Occipital lobe (tissue), 3 donors: ENCODE measurements at places on chromosomes 2 and 18.

GRCh38 chr18:3713166-3713565 is 263.2 kb downstream of the TGIF1 start:
- no peak for DNase-seq

GRCh38 chr2:12716282-12717190 is at the start of gene TRIB2:
Gene TRIB2, plus strand, starts transcription at chr2:12716936. Its CDS starts 1,372 bp downstream, at chr2:12718308.
- DNase-seq = peak; percentile 88

DNA sequence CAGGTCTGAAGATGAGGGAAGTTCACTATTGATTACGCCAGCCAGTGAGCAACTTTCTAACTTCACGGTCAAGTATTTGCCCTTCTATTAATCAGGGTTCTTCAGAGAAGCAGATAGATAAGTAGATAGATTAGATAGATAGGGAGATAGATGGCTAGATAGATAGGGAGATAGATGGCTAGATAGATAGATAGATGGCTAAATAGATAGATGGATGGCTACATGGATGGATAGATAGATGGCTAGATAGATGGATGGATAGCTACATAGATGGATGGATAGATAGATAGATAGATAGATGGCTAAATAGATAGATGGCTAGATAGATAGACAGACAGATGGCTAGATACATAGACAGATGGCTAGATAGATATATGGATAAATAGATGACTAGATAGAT is 4.8 kb upstream of the INPP5D start:
- DNase-seq = no peak

- DNase-seq = no peak
These were observed 63.4 kb upstream of the L3MBTL4 start for GRCh38 chr18:6478121-6478520.

DNA sequence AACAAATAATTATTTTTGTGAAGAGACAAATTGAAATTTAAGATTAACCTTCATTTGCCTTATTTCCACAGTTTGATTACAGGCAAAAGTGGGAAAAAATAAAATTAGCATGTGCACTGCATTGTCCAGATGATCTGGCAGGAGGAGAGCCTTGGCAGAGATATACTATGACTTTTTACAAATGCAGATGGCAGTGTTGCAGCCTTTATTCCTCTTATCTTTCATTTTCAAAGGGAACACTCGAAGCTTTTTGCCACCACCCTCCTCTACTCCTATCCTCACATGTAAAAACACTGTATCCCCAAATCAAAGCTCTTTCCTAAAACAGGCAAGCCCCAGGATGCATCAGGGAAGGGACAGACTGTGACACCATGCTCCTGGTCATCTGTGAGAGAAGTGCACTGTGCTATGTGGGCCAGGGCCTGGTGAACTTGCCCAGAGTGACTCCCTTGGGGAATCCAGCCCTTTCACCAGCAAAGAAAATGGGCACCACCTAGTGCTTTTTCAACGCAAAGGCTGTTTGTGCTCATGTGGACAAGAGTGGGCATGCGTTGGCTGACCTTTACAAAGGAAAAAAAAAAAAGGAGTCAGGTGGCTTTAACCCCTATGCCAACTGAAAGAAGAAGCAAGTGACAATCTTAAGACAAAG is 74.7 kb upstream of the ETAA1 start:
- no peak for DNase-seq

DNA sequence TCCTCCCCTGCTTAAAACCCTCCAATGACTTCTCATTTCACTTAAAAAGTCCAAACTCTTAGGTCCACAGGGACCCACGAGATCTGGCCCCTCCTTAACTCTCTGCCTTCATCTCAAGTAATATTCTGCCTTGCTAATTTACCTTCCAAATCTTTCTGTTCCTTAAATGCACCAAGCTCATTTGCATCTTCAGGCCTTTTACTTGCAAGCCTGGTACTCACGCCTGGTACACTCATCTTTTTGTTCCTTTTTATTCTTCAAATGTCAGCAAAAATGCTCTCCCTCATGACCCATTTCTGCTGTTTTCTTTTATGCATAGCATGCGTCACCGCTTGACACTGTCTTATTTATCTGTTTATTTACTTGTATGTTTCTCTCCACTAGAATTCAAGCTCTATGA is 2.7 kb upstream of the WIPF1 start:
- DNase-seq = no peak

GRCh38 chr2:216620786-216621185 is 12.4 kb upstream of the IGFBP2 start:
- no peak for DNase-seq

DNA sequence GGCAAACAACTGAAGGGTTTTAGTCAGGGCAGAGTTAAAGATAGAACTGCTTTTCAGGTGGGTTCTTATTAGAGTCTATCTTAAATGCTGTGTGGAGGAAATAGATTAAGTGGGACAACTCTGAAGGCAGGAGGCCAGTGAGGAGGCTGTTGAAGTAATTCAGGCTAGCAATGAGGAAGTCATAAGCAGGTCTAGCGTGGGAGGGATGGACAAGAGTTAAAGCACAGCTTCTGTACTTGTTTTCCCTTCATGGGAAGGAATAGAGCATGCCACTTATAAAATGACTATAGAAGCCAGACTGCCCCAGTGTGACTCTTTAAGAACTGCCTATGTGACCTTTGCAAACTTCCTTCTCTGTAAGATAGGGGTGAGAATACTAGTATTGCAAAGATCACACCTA is 202.0 kb upstream of the LRRTM1 start:
- no peak for DNase-seq

DNA sequence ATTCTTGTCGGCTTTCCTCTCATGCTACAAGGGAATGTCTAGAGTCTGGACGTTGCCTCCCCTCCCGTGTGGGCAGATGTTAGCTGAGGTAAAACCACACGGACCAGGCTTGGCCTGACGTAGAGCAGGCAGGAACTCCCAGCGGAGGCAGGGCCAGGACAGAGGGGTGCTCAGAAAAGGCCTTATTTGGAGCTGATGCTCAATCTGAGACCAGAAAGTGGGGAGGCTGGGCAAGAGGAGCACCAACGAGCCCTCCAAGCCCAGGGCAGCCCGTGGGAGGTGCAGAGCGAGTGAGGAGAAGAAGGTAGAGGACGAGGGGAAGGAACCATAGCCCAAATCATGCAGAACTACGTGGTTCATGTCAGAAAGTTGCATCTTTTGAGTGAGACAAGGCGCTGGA is 9.0 kb downstream of the TEX51 start:
- DNase-seq = no peak

DNA sequence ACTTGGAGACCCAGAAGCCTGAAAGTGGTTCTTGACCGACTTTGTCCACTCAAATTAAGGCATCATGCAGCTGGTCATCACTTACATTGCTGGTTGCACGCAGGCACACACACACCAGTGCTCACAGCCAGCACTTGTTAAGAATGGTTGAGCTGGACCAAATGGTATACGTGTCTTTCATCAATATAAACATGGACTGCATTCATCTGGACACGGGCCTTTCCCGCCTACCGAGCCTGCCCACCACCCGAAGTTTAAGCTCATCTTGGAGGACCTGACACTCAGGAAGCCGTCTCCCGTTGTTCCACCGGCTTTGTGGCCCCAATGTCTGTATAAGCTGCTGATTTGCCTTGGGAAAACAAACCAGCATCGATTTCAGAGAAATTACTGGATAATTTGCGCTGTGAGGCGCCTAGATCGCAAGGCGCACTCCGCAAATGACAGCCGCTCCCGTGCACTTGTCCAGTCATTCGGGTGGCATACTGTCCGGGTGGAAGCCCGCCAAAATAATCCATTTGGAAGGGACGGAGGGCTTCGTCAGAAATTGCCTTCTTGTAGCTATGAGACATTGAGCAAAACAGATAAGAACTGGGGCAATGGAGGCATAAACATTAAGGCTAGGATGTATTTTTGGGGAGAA is 40.1 kb upstream of the AKAIN1 start:
- DNase-seq = no peak

- peak; percentile 2 for DNase-seq
These were observed 1097.9 kb upstream of the CNTNAP5 start for GRCh38 chr2:122927197-122927596.

DNA sequence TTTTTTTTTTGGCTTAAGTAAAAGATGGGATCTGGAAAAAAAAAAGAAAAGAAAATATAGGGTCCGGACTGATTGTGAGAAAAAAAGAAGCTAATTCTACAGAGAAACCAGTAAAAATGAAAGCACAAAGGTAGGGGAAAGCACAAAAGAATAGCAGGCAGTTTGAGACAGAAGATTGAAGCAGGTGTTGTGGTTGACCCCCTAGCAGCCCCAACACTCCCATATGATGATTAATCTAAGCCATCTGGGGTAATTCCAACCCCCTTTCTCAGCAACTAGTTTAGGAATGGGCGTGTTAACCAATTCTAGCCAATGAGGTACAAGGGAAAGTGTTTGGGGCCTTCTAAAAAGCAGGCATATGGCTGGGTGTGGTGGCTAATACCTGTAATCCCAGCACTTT is 77.0 kb downstream of the MBD2 start:
- DNase-seq = no peak

DNA sequence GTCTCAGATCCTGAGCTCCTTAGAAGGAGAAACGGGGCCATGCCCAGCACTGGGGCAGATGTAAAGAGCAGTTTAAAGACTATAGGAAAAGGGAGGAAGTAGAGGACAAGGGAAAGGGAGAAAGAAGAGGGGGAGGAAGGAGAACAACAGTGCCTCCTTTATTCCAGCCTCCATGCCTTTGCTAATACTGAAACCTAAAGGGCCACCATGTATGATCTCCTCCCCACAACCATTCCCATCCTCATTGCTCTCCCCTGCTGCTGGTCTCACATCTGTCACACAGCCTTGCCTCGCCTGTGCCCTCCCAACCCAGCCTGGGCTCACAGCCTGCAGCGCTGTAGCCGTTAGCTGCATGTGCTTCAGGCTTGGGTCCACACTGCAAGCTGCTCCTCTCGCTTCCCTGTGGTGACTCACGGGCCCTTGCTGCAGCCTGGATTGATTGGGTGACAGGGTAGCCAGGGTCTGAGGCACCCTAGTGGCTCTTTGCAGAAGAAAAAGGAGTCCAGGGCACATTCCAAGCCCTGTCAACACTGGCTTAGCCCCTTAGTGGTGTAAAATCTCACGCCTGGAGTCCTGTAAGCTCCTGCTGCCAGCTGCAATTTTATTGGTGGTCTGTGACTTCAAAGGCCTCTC is 281.9 kb downstream of the SRBD1 start:
- no peak for DNase-seq

GRCh38 chr2:70771446-70771845 is 3.4 kb upstream of the ADD2 start:
- no peak for DNase-seq

GRCh38 chr2:224404796-224405195 is 2.9 kb upstream of the FAM124B start:
- DNase-seq = no peak

DNA sequence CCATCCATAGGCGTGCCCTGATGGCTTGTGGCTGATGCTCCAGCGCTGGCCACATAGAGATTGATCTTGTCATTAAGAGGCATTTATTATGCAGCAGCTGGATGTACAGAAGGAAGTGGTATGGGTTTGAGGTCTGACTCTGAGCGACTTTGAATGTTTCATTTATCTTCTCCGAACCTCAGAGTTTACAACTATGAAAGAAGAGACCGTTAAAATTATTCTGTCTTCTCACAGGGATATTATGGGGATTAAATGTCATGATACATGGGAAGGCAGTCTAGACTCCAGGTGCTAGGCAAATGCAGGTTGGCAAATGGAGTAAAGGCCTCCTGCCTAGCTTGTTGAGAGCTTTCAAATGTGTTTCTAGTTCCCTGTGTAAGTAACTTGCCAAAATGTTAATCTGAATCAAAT is 30.3 kb downstream of the MOGAT1 start:
- DNase-seq = no peak

GRCh38 chr2:191421950-191422349 is 176.7 kb downstream of the MYO1B start:
- no peak for DNase-seq

GRCh38 chr2:142961202-142961601 is 83.7 kb downstream of the KYNU start:
- DNase-seq = no peak

DNA sequence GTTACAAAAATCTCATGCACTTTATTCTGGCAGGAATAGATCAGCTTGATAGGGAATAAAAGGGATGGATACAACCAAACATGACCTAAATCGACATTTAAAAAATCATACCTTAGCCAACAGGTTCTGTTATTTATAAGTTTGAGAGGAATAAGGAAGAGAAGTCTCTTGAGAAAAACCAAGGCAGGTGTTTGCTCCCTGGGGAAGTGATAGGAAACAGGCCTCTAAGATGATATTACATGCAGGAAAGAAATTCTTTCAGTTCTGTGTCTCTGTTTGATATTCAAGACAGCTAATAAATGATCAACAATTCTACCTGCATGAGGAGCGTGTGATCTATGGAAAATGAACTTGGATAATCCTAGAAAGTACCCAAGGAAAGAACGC is 184.8 kb upstream of the ZEB2 start:
- no peak for DNase-seq

DNA sequence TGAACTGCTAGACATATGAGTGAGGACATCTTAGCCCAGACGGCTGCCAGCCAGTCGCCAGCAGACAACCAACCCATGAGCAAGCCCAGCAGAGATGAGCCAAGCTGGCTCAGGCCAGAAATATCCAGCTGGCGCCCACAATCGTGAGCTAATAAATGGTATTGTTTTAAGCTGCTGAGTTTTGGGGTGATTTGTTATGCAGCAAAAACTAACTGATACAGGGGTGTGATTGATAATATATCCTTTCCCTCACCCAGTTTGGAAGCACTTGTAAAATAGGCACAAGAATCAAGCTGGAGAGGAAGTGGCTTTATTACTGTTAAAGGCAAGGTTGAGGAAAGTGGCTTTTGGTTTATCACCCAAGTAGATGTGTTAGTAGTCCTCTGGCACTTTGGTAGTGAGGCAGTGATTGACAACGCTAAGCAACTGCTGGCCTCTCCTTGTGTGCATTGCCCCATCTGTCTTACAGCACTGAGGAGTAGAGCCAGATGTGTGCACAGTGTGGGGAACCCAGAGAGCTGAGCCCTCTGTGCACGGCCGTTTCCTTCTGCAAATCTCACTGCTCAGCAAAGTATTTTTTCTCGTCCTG is 110.1 kb downstream of the MYO1B start:
- no peak for DNase-seq

DNA sequence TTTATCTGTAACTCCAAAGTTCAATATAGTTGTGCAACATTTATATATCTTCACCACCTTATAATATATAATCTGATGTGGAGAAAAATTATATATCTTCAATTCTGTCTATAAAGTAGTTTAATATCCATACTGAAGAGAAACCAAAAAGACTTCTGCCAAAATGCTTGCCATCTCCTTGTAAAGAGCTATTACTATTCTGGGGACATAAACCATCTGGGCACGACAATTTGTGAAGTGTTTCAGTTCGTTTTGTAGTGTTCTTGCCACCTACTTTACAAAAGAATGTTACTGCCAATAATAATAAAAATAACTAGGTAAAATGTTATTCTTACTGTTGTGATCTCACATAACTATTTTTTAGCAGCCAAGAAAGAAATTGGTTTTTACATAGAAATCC is 45.1 kb downstream of the SCN1A start:
- DNase-seq = no peak

DNA sequence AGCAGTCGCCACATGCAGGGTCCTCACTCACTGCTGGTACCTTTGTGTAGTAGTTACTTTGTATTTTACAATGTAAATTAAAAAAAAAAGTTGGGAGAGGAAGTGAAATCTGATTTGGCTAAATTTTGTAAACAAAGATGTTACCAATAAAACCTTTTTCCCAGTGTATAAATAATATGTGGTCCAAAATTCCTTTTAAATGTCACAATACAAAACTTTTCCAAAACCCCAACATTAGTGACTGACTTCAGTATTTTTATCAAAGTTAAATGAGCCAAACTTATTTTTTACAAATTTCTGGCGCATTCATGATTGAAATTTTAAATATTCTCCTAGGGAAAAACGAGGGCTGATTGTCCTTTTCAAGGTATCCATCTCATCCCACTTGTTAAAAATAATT is 239.9 kb downstream of the AGAP1 start:
- DNase-seq = no peak

GRCh38 chr2:33437815-33438214 is 38.6 kb upstream of the RASGRP3 start:
- no peak for DNase-seq
